Stimulated activated CD4-positive, alpha-beta T cell treated with anti-CD3 and anti-CD28 coated beads, Interleukin-1b, Interleukin-23, amount 100 ng/mL, for 1 hour (primary cell): ENCODE measurements at places on chromosomes 7 and 10.

- no peak for DNase-seq
Observed at GRCh38 chr7:100513212-100513810, 25.7 kb upstream of the AGFG2 start.

- no peak for DNase-seq
Observed at GRCh38 chr10:7457478-7458316, 46.9 kb upstream of the SFMBT2 start.

- no peak for DNase-seq
Observed at GRCh38 chr7:93053209-93053948, 64.4 kb downstream of the SAMD9 start.

- DNase-seq, result no peak
Observed at GRCh38 chr7:41093141-41093540, 609.7 kb downstream of the INHBA start.

- no peak for DNase-seq
Observed at GRCh38 chr10:61786728-61787127, 114.8 kb upstream of the ARID5B start.

- no peak for DNase-seq
Observed at GRCh38 chr10:81680359-81680758, 194.6 kb upstream of the NRG3 start.

- no peak for DNase-seq
Observed at GRCh38 chr10:98664329-98665042, 217.8 kb upstream of the HPS1 start.

DNA sequence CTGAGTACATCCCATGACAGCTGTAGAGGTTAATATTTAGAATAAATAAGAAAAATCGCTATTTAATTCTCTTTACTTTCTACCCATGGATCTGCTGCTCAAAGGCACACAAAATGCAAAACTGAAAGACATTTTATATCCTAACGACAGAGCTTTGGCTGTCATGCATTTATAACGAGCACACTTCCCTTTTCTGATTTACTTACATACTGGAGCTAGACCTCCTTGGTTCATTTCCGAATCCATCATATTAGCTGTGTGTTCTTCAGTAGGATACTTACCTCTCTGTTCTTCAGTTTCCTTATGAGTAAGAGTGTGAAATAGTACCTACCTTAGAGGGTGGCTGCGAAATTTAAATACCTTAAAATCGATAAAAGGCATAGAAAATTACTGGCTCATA, 10.9 kb downstream of the CALCR start:
- no peak for DNase-seq

- DNase-seq, result no peak
Observed at GRCh38 chr7:147089051-147089461, 972.5 kb downstream of the CNTNAP2 start.

- no peak for DNase-seq
Observed at GRCh38 chr7:33952824-33953223, 47.5 kb downstream of the BMPER start.

- DNase-seq, result no peak
Observed at GRCh38 chr7:108093341-108093740, 36.8 kb downstream of the LAMB4 start.
